ENCODE measurements at places on chromosomes 7 and 10.

DNA sequence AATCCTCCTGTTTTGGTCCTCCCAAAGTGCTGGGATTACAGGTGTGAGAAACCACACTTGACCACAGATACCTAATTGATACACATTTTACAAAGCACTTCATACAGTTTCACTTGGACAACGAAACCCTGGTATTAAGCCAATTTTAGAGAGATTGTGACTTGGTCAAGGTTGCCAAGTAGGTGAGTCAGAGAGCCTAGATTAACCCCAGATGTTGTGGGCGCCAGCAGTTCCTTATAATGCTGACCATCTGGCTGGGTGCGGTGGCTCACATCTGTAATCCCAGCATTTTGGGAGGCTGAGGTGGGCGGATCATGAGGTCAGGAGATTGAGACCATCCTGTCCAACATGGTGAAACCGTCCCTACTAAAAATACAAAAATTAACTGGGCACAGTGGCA lies 4.9 kb upstream of the PHKG1 start:
- no peak for DNase-seq

DNA sequence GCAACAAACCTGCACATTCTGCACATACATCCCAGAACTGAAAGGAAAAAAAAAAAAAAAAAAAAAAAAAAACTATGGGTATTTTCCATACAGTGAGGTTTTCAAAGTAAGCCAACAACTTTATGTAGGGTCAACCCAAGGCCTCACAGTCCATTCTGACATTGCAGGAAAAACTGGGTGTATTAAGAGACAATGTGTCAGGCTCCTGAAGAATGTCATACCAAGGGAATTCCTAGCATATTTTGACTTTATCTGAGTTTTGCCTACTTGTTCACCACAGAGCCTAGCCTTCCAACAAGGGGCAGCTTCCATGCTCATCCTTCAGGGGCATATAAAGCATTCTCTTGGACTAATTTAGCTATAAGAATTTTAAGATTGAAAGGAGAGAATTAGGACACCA lies 368.9 kb downstream of the PLXDC2 start:
- no peak for DNase-seq

DNA sequence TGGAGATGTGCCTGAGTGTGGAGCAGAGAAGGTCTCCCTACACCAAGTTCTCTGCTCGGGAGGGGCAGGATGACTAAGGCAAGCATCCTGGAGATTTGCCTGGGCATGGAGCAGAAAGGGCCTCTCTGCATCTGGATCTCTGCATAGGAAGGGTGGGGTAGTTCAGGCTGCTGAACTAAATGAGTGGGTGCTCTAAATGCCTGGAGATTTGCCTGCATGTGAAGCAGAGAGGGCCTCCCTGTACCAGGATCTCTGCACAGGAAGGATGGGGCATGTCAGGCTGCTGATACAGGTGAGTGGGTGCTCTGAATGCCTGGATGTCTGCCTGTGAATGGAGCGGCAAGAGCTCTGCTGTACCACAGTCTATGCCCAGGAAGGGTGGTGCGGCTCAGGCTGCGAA lies 680.7 kb downstream of the SUGCT start:
- no peak for DNase-seq

- no peak for DNase-seq
These were observed 72.4 kb upstream of the VSTM2A start for GRCh38 chr7:54469740-54470139.

DNA sequence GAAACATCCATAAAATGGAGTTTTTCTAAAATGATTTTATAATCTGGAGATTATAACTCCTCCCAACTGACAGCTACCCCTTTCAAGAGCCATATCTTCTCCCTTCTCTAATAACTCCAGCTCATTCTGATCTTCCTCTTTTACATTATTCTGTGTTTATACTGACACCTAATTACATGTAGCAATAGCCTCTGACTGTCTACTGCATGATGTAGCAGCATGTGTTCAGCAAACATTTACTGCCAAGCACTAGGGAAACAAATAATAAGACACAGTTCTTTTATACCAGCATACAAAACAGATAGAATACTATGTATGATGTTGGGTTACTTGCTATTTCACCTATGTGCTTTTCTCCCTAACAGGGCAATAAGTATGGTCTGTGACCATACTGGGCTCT lies 20.7 kb downstream of the RBM28 start:
- DNase-seq, result no peak

GRCh38 chr7:50393076-50393475 lies 57.1 kb downstream of the FIGNL1 start:
- DNase-seq, result no peak

DNA sequence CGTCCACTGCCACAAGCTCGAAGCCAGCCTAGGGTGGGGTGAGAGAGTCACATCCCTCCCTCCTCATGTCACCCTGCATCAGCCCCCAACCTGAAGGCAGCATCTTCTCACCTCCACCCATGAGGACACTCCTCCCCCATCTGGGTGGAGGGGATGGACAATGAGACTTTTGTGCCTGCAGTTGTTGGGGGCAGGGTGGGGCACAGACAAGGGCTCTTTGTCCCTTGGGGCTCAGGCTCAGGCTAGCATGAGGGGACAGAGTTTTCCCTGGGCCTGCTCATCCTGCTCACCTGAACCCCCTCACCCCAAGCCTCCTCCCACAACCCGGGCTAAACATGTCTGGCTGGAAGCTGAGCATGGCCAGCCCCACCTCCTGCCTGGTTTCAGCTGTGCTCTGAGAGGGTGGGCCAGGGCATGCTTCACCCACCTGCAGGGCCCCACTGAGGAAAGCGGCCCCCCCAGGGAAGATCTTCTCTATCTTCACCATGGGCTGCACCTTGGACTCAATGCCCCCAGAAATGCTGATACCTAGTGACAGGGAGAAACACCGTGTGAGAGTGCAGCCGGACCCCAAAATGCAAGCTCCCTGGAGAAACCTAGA lies 9.3 kb downstream of the LZTS2 start:
- DNase-seq, result no peak

DNA sequence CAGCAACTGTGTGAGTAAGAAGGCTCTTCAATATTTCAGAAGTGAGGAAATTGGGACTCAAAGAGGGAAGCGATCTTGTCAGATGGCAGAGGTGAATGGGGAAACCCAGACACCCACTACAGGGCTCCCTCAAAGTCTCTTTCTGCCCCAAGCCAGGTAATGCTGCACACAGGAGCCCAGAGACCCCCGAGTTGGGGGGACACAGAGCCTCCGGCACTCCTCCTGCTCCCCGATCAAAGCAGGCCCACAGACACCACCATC lies 139.4 kb downstream of the TNS3 start:
- no peak for DNase-seq

GRCh38 chr10:15209827-15210509 lies 41.5 kb upstream of the NMT2 start:
- no peak for DNase-seq

GRCh38 chr10:43306899-43307298 lies 40.0 kb upstream of the RASGEF1A start:
- DNase-seq, result no peak

DNA sequence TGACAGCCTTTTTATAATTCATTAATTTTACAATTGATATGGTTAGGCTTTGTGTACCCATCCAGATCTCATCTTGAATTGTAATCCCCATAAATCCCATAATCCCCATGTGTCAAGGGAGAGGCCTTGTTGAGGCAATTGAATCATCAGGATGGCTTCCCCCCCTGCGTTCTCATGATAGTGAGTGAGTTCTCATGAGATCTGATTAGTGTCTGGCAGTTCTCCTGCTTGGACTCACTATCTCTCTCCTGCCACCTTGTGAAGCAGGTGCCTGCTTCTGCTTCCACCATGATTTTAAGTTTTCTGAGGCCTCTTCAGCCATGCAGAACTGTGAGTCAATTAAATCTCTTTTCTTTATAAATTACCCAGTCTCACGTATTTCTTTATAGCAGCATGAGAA lies 165.7 kb upstream of the GNAI1 start:
- no peak for DNase-seq

DNA sequence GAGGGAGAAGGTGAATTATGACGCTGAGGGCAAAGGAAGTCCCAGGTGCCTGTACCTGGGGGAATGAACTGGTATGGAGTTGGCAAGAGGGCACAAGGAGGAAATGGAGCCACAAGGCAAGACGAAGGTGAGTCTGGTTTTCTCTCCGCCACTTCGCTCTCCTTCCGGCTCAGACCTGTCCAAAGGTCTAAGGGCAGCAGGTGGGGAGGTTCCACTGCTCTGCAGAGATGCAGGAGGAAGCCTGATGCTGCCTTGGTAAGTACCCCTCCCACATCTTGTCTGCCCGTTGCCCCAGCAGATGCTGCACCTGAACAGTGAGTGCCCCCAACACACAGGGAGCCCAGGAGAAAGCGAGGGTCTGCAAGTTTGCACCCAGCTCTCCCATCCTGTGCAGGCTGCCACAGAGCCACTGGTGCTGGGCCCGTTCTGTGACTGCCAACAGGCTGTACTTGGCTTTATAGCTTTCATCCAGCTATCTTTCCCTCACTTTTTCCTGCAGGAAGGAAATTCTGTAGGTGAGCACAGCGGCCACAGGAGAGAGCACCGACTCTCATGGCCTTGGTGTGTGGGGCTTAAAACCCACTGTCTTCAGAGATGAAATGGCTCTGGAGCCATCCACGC lies 235.2 kb downstream of the COBL start:
- no peak for DNase-seq

DNA sequence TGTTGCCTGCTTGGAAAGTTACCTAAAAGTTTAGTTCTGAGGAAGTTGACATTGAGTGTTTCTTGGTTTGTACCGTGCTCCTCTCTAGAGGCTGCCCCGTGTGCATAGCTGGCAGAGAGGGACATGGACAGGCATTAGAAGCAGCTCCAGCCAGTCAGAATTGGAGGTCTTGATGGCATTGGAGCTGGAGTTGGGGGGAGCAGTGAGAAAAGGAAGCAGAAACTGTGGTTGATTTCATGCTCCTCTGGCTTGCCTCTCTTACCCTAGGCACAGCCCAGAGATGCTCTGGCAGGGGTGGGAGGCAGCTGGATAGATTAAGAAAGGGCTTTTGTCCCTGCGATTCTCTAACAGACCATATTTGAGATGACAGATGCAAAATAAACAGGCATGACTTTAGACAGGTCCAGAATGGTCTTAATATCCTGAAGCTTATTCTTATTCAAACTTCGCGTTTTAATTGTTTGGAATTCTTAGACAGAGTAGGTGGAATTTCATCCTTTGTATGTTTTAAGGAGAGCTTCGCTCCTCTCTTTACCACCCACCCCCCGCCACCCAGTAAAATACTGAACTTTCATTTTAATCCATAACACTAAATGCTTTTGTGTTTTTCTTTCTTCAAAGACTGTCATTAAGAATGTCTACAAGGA lies 73.5 kb upstream of the GLCCI1 start:
- no peak for DNase-seq

- DNase-seq, result no peak
These were observed 34.1 kb downstream of the SMC3 start for GRCh38 chr10:110601581-110601980.

- DNase-seq, result no peak
These were observed 202.4 kb upstream of the NEBL start for GRCh38 chr10:21099291-21100062.

GRCh38 chr10:22666287-22667092 lies 47.9 kb downstream of the PIP4K2A start:
- no peak for DNase-seq

DNA sequence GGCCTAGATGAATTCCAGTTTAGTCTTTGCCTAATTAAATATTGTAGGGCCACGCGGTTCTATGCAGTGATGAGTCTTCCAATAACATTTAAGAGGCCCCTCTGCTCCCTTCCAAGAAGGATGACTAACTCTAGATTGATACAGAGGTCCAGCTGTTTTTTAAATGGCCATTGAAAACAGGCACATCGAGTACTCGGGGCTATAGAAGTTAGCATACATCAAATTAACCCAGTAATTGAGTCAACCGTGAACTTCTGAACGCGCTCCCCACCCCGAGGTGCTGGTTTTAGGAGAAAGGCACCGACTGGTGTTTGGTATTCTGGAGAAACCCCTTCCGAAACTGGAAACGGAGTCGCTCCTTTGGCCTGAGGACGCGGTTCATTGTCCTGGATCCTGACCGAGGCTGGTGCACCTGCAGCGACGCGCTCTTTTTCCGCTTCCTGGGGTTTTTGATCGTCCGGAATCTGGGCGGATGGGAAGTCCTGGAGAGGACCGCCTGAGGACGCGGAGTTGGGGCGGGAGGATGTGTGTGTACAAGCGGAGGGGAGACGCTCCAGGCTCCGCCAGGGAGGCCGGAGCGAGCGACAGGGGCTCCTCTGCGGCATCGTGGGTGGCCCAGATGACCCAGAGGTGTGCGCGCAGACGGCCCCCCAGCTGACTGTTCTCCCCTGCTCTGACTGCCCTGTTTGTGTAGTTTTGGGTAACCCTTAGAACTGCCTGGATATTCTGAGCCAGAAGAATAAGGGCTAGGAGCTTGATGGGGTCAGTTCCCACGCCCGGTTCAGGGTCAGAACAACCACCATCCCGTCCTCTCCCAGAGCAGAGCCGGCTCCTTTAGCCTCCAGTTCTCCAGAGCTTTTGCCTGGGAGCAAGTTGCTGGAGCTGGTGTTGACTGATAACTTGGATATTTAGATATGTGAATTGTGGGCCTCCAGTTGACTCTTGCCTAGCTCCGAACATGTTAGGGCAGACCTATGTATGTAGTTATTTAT lies 711 bp downstream of the FAM221A start:
- no peak for DNase-seq
